ENCODE measurements at places on chromosomes 5 and 9.

GRCh38 chr5:169626779-169627178 is 10.3 kb upstream of the DOCK2 start:
- no peak for DNase-seq

DNA sequence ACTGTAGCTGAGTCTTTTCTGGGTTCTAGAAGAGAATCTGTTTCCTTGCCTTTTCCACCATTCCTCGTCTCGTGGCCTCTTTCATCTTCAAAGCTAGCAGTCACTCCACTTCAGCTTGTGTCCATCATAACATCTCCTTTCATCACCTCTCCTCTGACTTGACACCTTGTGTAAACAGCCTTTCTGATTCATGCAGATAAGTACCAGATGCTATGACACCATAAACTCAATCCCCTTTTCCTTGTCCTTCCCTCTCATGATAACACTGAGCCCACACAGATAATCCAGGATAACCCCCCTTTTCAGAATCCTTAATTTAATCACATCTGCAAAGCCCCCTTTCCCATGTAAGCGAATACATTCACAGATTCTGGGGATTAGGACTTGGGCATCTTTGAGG is 95.5 kb downstream of the SNX24 start:
- no peak for DNase-seq

DNA sequence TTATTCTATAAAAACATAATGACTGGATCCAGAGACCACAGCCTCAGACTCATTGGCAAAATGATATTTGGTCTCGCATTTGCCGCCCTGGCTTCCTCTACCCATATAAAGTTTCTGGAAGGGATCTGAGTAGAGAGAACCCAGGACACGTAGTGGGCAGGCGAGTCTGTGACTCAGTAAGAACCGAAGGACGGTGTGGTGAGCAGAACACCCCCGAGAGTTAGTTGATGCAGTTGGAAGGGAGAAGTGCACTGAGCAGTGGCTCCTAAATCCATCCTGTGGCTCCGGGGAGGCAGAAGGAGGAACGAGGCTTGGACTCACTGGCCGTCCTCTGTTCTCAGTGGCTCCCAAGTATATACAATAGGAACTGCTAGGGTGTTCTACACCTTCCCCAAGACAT is 11.5 kb downstream of the SPRY4 start:
- no peak for DNase-seq

DNA sequence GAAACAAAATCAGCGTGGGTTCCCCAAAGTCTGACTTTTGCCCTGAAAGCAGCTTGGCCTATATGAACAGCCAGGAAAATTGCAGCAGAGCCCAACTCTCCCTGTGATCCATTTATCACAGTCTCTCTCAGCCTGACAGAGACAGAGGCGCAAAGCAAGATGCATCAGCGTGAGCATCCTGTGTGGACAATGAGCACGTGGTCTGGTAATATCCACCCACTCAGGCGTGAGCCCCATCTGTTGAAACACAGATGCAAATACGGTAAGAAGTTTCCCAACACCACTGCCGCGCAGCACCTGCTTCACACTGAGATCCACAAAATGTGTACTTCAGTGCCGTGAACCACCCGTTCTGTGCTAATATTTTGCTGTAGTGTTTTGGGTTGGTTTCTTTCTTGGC is 114.6 kb downstream of the MRPL36 start:
- DNase-seq, result no peak

DNA sequence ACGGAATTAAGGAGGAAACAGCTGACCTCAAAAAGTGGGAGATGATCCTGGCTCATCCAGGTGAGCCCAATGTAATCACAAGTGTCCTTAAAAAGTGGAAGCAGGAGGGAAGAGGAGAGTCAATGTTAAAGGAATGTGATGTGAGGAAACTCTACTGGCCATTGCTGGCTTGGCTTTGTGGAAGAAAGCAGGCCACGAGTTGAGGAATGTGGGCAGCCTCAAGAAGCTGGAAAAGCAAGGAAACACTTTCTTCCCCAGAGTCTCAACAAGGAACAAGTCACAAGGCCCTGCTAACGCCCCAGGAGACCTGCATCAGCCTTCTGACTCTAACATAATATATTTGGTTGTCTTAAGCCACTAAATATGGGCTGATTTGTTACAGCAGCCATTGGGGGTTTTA is 252.8 kb downstream of the PSAT1 start:
- DNase-seq, result no peak

- DNase-seq, result no peak
These were observed 21.7 kb downstream of the ZNF366 start for GRCh38 chr5:72485430-72485974.

- no peak for DNase-seq
These were observed 18.1 kb downstream of the GSN start for GRCh38 chr9:121285835-121286687.

GRCh38 chr9:99509900-99510535 is 287.9 kb downstream of the SEC61B start:
- DNase-seq, result no peak

- DNase-seq, result no peak
These were observed 61.1 kb downstream of the EGFLAM start for GRCh38 chr5:38319491-38319890.

DNA sequence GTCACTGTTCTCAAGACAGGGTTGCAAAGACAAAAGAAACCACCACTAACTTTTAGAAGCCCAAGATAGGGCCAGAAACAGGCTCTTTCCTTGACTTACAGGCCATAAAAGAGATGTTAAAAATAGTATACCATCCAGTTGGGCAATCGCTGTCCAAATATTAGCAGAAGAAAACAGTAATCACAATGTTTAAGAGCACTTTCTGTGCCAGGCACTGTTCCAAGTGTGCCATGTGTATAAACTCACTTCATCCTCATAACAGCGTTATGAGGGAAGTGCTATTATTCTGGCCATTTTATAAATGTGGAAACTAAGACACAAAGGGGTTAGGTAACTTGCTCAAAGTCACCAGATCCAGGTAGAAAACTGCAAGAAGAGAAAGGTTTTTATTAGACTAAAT is 111.7 kb downstream of the KCNN2 start:
- DNase-seq, result no peak

GRCh38 chr9:12441506-12441905 is 251.7 kb upstream of the TYRP1 start:
- no peak for DNase-seq

GRCh38 chr9:135305546-135306180 is 173.9 kb upstream of the PPP1R26 start:
- DNase-seq, result no peak

DNA sequence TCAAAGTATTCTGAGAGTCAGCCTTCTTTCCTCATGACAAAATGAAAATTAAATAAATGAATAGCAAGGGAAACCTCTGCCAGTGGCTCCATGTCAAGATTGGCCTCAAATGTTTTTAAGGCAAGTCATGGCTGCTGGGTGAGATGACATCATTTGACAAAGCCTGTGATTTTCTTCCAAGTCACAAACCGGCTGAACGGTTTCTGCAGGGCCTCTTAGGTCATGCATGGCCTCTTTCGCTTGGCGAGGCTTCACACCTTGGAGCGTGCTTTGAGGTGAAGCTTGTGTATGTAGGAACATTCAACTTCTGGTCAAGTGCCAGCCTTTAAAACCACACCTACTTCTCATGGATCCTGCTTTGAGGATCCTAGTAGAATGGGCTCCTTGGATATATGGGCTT is 161.0 kb upstream of the ZNF618 start:
- no peak for DNase-seq
